Effector memory CD4-positive, alpha-beta T cell (primary cell): ENCODE measurements at places on chromosomes 1 and 21.

- DNase-seq = peak; percentile 24
These were observed 8.9 kb upstream of the LEMD1 start for GRCh38 chr1:205430696-205431305.

GRCh38 chr1:167175901-167176300, 44.8 kb upstream of the POU2F1 start:
- no peak for DNase-seq

GRCh38 chr1:12760256-12760795, 13.2 kb upstream of the PRAMEF12 start:
- DNase-seq = no peak

- DNase-seq = no peak
These were observed 5.3 kb downstream of the ADIPOR1 start for GRCh38 chr1:202952818-202953217.

DNA sequence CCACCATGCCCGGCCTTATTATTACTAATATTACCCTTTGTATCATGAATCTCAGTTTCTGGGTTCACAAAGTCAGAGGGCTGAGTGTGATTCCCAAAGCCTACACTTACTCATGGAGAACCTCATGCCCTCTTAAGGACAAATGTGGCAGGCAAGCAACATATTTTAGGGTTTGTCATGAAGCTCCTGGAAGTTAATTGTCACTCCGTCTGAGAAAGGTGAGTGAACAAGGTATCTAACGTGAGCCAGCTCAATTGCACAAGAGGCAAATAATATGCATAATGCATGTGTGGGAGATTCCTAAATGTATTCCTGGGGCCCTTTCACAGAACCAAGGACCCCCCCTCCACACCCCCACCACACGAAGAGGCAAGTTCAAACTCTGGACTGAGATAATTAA, 10.1 kb upstream of the TIAM1 start:
- no peak for DNase-seq

DNA sequence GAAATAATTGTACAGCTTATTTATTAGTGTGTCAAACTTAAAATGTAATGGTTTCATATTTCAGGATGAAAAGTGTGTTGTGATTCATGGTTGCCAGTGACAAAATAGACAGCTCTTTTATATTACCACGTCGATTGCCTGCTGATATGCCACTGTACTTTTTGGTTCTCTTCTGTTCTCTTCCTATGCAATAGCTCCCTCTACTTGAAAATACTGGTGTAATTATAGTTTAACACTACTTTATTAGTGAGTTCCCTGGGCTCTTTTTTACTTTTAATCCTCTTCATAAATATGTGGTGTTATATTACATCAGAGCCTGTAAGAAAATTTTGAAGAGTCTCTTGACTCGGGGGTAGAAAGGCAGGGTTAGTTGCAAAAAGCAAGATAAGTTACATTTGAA, 111.3 kb downstream of the PATJ start:
- DNase-seq = no peak

GRCh38 chr1:210123924-210124589, 108.5 kb upstream of the SERTAD4 start:
- DNase-seq = no peak

DNA sequence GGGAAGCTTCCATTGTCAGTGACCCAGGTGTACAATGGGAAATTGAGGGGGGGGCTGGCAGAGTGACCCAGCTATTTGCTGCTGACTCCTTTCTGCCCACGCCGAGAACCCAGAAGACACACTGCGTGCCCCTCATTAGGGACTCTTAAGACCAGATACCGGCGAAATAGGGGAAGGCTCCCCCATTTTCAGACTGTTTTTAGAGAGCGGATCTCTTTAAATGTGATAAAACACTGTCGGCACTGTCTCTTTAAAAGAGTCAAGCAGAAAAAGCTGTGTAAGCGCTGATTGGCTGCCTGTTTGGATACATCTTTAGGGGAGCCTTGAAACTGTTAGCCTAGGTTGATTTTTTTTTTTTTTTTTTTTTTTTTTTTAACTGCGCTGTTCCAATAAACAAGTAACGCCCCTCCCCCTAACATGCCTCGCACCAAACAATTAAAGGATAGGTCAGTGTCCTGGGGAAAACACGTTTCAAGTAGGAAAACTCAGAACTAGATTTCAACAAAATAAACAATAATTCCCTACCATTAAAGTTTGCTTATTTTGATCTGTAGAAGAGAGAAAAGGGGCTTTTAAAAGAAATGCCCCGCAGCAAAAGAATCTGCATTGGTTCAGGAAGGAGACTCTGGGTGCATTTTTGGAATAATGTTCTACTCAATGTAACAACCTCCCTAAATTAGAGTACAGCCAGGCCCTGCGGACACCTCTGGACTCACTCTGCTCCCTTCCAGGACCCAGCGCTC, 1.4 kb upstream of the SSBP3 start:
- DNase-seq = peak; percentile 74

DNA sequence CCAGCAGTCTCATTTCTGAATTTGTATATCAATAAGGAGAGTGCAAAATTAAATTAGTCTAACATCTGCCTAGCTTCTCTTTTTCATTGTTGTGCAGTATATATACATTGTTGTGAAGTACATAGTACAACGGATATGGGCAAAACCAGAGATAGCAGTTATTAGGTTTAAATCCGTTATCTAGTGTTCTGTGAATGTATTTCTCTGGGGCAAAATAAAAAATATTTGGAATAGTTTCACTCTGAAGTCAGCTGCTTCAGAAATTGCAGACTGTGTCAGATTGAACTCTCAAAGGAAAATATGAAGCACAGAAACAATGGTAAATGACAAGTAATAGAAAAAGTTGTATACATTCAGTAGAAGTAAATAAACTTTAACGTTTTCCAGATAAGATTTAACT, 836.5 kb upstream of the CXADR start:
- DNase-seq = no peak

DNA sequence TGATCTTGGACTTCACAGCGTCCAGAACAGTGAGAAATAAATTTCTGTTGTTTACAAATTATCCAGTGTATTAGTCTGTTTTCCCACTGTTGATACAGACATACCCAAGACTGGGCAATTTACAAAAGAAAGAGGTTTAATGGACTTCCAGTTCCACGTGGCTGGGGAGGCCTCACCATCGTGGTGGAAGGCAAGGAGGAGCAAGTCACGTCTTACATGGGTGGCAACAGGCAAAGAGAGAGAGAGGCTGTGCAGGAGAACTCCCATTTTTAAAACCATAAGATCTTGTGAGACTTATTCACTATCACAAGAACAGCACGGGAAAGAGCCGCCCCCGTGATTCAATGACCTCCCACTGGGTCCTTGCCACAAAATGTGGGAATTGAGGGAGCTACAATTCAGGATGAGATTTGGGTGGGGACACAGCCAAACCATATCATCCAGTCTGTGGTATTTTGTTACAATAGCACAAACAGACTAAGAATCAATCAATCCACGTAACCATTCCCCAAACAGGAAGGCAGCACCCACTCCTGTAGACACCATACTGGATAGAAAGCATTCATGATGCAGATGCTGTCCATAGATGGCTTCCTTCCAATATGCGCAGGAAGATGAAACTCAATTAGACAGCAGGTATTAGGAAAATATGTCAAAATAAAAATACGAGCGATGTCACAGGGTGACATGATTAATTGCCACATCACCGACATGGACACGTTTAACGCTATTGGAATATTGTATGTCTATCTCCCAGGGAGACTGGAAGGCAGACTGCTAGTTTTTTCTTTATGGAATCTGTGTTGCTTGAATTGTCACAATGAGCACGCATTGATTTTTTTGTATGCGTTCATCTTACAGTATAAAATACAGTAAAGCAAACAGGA, 22.8 kb downstream of the ECE1 start:
- no peak for DNase-seq

DNA sequence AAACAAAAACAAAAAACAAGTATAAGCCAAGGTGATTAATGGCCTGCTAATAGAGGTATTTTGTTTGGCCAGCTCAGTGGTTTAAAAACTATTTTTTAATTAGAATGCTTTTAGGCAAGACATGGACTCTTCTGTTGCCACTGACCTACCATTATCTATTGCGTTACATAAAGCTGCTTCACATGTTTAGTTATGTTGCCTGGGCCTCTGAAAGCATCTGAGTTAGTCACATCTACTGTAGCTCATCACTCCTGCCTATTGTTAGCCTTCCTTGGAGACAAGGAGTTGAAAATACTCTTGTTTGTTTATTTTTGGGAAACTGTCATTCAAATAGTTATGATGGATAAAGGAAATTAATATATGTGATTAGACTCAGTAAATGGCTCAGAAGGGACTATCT, 14.3 kb downstream of the DNAJB4 start:
- DNase-seq = no peak

- DNase-seq = no peak
These were observed 82.5 kb upstream of the DPH5 start for GRCh38 chr1:101108111-101108500.

DNA sequence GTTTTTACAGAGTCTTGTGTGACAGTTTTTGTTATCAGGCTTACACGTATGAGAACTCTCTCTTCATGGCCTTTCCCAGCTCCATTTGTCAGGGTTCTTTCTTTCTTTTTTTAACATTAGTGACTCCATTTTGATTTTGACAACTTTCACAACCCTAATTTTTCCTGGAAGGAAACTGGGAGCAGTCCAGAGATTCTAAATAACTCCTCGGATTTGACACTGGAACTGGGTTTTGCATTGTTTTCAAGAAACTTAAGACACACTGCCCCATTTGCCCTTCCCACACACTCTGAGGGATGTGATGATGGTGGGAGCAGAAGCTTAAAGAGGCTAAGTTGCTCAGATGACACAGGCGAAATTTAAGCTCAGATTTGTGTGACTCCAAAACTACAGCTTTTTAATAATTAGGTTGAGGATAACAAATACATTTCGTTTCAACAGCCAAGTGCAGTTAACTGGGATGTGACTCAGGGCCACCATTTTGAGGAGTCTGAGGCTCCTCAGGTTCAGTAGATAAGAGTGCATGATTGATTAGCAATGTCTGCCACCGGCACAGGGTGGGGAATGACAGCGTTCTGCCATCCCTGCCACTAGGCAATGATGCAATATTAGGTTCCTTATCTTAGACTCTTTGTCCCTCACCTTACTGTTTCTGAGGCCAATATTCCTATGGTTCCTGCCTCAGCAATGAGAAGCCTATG, 95.1 kb upstream of the ATP1A1 start:
- no peak for DNase-seq

DNA sequence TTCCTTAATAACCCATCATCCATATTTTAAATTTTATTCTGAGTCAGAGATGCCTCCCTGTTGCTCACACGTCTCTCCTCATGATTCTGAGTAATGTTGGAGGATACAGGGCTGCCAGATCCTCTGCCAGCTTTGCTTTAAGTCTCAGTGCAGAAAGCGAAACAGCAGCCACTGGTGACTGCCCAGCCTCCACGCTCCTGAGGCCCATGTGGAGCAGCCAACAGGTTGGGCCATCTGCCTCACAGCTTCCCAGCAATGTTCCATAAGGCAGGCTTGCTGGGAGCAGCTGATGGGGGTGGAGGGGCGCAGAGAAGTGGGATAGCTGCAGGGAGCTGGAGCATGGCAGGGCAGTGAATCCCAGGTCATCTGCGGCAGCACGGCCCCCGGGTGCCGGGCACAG, 104.2 kb downstream of the IGSF21 start:
- no peak for DNase-seq

DNA sequence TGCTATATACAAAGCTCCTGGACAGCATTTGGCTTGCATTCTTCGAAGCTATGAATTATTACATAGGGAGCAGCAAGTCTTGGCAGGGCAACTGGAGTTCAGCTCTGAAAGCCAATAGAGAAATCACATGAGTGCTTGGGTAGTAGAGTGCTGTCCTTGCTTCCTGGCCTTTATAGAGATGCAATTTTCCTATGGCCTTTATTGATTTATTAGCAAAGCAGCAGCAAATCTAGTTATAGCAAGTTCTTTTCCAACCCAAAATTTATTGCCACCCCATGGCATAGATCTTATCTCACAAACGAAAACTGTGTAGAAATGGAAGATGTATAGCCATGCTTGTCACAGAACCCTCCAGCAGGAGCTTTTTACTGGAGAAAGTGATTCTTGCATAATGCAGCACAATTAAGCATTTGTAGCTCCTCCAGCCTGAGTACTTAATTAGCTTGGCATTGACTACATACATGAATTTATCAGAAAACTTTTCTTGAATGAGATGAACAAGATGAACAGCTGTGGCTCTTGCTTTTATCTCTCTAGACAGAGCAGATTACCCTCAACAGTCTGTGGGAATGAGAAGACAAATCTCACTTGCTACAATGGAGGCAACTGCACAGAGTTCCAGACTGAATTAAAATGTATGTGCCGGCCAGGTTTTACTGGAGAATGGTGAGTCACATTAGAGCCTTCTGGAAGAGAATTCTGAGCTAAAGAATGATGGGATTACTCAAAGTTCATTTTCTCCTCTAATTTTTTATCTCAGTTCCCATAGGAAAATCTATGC, 170.1 kb downstream of the CRB1 start:
- DNase-seq = no peak

DNA sequence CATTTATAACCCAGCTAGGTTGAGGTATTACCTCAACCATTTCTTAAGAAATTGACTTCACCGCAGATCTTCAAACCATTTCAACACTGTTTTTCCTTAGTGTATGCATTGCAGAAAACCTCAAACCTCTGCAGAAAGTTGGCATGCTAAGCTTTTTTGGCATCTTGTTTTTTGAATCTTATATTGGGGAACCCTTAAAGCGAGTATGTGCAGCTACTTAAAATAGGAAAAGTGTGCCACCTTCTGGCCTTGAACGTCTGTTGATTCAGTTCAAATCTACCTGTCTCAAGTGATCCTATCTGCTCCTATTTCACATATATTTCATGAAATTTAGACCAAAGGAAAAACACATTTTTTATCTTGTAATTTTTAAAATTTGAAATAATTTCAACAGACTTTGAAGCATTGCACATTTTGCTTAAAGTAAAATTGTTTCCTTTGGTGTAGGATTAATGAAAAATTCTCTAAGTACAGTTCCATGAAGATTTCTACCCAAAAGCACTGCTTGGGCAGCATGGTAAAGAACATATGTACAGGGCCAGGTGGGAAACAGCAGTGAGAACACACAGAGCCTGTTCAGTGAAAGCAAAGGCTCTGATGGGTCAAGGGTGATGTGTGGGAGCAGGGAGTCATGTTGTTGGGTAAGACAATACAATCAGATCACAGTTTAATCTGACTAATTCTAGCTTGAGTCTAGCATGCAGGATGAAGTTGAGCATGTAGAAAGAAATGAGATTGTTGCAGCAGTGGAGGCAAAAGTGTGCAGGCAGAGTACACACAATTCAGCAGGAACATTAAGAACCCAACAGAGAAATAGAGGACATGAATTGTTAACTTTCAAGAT, 17.2 kb downstream of the HENMT1 start:
- no peak for DNase-seq

GRCh38 chr1:72000809-72001208, 281.5 kb downstream of the NEGR1 start:
- no peak for DNase-seq

DNA sequence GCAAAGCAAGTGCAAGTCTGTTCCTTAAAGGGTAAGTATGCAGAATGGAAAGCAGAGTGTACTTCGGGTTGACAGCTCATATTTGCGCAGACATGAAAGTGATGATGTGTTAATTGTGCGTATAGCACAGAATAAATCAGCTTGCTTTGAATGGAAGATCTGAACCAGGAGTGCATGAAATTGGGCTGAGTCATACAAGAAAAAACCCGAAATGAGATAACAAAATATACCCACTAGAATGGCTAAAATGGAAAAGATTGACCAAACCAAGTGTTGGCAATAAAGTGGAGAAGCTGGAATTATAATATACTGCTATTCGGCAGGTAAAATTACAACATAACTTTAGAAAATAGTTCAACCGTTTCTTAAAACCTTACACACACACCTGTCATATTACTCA, 28.5 kb downstream of the CR1L start:
- DNase-seq = no peak
